K562 (cell line): ENCODE measurements at places on chromosomes 7 and 10.
A peak's percentile ranks its signal among the peaks of the same experiment; 100 is the strongest.

GRCh38 chr10:26372513-26373354 is 65.4 kb upstream of the APBB1IP start:
- no peak for DNase-seq

DNA sequence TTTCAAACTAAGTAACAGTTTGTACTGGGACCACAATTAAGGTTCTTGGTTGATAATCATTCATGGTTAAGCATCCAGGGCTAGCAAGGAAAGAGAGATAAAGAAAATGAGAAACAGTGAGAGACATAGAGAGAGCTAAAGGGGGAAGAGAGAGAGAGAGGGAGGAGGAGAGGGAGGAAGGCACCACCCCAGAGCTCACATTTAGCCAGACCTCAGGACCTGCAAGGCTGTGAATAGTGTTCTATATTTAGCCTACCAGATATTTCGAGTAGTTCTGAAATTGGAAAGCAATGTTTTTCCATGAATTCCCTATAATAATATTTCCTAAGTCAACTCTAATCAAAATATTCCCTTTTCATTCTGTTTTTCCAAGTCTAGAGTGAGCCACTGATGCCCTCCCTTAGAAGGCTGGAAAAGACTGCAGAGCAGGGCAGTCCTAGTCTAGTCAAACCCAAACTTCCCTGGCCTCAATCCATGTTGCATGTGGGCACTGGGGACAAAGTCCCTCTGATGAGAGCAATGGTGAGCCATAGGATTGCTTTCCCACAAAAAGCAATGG is 119.4 kb upstream of the INHBA start:
- DNase-seq = no peak

DNA sequence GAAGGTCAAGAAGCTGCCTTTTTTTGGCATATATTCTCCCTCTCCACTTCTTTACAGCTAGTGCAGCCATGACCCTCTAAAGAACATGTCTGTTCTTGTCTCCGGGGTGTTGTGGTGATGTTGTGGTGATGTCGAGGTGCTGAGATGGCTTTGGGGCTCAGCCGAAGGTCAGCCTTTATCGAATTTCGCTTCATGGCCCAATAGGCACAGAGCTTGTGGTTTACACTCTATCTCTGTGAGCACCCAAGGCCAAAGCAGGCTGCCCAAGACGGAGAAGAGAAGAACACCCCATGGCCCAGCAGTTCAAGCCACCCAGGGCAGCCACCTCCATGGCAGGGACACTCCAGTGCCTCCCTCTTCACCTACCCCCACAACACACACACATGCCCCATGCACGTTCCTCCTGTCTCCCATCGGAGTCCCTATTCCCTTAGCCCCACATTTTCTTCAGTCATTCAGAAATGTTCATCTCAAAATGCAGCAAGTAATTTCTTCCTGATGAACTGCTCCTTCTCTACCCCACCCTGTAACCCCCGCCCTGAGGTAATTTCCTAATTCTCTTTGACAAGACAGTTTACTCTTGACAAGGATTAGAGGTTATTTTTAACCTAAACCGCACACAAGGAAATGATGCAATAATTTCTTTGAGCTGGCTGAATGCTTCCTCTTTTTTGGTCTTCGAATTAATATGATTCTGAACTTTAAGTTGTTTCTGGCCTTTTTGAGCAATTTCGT is 18.6 kb upstream of the ADRB1 start:
- peak; percentile 25 for DNase-seq

DNA sequence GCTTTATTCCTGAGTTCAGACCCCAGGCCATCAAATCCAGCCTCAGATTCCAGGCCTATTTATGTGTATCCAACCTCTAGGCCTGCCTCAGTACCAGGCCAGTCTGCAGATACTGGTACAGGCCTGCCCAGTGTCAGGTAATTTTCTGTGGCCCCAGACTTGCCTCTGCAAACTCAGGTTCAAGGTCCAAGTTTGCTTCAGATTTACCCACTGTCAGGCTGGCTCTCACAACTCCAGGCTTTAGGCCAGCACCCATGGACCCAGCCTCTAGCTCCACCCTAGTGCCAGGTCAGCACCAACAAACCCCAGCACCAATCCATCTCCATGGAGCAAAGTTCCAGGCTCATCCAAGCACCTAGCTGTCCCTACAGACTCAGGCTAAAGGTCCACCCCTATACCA is 169.7 kb downstream of the ITGB1 start:
- DNase-seq = no peak

DNA sequence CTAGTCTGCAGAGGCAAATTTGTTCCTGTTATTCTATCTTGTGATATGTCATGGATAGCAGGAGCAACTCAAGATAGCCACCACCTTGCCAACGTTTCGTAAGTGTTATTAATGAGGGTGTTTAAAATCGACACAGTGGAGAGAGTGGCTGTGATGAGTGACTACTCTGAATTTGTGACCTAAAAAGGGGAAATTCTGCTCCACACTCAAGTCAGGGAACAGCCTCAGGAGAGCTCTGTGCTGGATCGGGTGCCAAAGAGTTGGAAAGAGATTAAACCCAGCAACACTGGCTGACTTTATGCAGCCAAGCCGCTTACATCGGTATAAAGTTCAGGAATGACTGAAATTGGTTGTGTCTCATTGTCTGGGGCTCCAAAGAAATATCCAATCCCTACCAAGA is 9.5 kb downstream of the TACC2 start:
- DNase-seq = no peak

DNA sequence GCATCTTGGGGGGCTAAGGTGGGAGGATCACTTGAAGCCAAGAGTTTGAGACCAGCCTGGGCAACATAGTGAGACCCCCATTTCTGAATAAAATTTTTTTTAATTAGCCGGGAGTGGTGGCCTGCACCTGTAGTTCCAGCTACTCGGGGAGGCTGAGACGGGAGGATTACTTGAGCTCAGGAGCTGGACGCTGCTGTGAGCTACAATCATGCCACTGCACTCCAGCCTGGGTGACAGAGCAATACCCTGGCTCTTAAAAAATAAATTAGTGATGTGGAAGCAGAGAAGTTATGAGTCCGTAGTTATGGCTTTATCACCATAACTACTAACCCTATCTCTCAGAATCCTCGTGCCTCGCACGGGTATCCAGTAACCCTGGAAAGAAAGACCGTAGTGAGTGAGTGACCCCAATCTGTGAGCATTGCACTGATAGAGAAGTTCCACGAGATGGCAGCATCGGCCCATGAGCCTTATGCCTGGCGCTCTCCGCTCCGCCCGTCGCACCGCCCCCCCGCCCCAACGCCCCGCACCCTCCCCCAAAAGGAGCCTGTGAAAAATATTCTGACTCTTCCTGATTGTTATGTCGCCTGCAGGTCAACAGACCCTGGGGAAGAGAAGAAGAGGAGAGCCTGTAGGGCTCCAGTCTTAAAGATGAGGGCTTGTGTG is 4.9 kb upstream of the SLC29A3 start:
- DNase-seq = peak; percentile 91

DNA sequence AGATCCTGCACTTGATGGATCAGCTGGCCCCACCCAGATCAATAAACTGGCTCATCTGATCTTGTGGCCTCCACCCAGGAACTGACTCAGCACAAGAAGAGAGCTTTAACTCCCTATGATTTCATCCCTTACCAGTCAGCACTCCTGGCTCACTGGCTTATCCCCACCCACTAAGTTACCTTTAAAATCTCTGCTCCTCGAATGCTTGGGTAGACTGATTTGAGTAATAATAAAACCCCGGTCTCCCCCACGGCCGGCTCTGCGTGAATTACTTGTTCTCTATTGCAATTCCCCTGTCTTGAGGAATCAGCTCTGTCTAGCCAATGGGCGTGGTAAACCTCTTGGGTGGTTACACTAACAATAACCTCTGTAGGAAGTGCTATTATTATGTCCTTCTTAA is 83.7 kb downstream of the MBL2 start:
- DNase-seq = no peak
